NCI-H510A (cell line): ENCODE measurements at places on chromosomes 11 and 22.

GRCh38 chr22:36452250-36452977, 29.0 kb downstream of the TXN2 start:
- no peak for DNase-seq

- no peak for DNase-seq
These were observed 56.1 kb upstream of the CRTAM start for GRCh38 chr11:122782222-122782621.

GRCh38 chr11:105361651-105362050, 222.1 kb upstream of the CARD18 start:
- DNase-seq = no peak

- no peak for DNase-seq
These were observed 36.6 kb downstream of the ZBTB44 start for GRCh38 chr11:130278151-130278550.

DNA sequence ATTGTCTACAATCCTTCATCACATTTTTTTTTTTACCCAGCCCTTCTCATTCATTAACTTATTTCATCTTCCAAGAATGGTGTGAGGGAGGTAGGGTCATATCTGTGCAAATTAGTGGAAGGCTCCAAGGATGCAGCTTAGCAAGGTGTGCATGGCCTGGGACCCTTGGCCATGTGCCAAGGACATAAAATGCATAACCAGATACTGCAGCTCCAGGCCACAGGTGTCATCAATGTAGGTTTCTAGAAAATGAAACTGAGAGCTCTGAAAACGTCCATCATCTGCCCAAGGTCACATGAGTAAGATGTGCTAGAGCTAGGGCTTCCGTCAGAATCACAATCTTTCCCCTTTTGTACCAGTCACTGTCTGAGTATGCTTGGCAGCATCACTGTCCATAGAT, 29.8 kb downstream of the ANKK1 start:
- DNase-seq = no peak
